Activated naive CD8-positive, alpha-beta T cell treated with anti-CD3 and anti-CD28 coated beads, Interleukin-2, amount 50 U/mL, for 24 hours (primary cell): ENCODE measurements at places on chromosomes 6 and 20.

GRCh38 chr20:22686097-22686496 is 101.7 kb upstream of the FOXA2 start:
- no peak for DNase-seq

- DNase-seq, result no peak
Observed at GRCh38 chr6:33279257-33279695, 2.4 kb downstream of the B3GALT4 start.

DNA sequence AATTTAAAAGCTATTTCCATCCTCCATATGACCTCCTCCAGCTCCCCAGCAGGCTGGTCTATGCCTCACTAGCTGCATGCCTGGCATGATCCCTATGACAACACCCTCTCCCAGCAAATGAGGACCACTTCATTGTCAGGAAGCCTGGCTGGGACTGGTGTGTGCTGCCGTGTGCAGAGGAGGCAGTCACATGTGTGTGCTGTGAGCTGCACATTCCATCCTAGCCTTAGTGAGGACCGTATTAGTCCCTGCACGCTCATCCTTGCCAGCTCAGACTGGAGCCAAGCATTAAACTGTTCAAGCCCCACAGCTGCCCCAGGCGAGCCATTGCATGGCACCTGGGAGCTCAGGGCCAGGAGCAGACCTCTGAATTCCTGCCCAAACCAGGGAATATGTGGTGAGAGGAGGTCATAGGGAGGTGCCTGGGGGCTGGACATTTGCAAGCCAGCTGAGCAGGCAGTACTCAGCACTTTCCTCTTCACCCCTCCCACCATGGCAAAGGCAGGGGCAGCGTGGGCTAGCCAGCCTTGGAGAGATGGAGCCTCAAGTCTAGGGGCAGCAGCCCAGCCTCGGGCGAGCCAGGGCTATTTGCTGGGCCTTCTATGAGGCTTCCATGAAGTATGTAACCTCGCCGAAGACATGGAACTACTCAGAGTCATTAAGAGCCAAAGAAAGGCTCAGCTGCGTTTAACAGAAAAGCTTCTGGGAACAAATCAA is 8.7 kb upstream of the CCN5 start:
- DNase-seq, result no peak

DNA sequence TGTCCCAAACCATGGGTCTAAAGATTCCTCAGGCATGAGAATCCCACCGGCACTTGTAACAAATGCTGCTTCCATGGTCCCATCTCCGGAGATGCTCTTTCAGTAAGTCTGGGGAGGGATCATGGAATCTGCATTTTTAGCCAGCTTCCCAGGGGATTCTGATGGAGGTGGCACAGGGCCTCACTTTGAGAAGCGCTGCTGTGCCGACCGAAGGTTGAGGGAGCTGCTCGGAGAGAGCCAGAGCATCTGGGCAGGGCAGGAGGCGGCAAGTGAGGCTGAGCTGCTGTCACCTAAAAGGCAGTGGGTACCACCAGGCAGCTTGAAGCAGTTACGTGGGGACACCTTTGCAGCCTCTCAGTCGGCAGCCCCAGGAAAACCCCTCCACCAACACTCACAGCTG is 100.2 kb upstream of the CDYL start:
- no peak for DNase-seq

DNA sequence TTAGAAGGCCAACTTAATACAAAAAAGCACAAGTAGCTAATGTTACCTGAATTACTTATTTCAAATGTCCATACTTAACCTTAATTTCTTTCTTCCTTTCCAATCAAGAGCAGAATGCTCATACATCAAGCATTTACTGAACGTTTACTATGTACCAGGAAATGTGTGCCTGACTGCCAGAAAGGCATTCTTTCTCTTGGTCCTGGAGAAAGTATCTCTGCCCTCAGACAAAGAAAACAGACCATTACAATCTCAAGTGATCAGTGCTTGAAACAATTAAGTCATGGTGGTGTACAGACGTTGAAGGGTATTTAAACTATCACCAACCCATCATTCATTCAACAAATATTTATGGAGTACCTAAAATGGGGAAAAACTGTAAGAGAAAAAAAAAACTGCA is 26.4 kb downstream of the CSNK2A1 start:
- DNase-seq, result no peak

GRCh38 chr6:63713332-63713731 is 77.7 kb downstream of the PHF3 start:
- no peak for DNase-seq

- DNase-seq, result no peak
Observed at GRCh38 chr20:3390759-3391425, 16.6 kb downstream of the DNAAF9 start.

GRCh38 chr20:51119914-51120313 is 97.0 kb upstream of the KCNG1 start:
- DNase-seq, result no peak

- DNase-seq, result no peak
Observed at GRCh38 chr6:170437719-170438401, 115.2 kb downstream of the PSMB1 start.

DNA sequence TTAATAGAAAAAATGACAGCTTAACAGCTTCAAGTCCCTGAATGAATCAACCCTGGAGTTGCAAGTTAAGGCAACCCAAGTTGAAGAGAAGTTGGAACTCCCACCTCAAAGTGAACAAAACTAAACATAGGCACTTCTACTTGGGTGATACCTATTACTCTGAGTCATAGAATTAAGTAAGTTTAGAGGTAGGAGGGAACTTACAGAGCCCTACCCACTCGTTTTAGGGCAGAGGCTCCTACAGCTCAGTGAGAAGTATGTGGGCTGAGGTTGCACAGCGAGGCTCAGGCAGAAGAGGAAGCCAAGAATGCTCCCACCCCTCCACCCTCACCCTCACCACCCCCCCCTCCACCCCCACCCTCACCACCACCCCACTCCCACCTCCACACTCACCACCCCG is 42.2 kb downstream of the NFATC2 start:
- DNase-seq, result no peak

- DNase-seq, result no peak
Observed at GRCh38 chr6:143731789-143732188, 54.0 kb downstream of the PHACTR2 start.

DNA sequence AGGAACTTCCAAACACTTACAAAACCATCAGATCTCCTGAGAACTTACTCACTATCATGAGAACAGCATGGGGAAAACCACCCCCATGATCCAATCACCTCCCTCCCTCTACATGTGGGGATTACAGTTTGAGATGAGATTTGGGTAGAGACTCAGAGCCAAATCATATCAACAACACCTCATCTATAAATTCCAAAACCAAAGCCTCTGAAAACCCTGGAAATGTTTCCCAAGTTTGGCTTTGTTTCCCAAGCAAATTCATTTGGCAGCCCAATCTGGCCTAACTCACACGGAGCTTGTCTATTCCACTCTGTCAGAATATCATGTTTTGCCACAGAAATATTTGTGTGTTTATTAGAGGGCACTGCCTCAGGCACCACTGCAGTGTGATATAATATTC is 142.6 kb downstream of the COL9A1 start:
- no peak for DNase-seq

DNA sequence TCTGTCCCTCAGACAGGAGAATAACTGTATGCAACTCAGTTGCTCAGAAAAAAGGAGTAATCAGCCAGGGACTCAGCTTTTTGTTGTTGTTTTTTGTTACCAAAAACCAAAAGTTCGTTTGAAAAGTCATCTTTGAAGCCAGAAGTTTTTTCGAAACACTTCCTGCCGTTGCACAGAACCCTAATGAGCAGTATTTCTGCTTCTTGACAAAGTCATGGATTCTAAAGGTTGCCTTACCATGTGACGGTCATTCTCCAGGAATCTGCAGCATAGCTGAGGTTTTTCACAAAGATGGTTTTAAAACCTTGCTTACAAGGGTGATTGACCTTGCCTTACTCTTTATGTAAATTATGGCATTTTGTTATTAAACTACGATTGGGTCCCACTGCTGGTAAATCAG is 1.9 kb downstream of the RAB32 start:
- DNase-seq, result no peak

DNA sequence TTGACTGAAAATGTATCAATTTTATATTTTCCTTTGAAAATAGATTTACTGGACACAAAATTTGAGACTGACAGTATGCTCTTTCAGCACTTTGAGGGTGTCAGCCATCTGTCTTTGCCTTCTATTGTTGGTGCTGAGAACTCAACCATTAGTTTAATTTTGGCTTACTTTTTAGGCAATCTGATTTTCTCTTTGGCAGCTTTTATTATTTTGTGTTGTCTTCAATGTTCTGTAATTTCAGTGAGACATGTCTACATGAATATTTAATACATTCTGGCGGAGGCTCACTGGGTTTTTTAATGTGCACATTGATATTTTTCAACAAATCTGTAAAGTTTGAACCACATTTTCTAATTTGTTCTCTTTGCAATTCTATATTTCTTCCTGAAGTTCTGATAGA is 648.6 kb downstream of the C6orf118 start:
- DNase-seq, result no peak

DNA sequence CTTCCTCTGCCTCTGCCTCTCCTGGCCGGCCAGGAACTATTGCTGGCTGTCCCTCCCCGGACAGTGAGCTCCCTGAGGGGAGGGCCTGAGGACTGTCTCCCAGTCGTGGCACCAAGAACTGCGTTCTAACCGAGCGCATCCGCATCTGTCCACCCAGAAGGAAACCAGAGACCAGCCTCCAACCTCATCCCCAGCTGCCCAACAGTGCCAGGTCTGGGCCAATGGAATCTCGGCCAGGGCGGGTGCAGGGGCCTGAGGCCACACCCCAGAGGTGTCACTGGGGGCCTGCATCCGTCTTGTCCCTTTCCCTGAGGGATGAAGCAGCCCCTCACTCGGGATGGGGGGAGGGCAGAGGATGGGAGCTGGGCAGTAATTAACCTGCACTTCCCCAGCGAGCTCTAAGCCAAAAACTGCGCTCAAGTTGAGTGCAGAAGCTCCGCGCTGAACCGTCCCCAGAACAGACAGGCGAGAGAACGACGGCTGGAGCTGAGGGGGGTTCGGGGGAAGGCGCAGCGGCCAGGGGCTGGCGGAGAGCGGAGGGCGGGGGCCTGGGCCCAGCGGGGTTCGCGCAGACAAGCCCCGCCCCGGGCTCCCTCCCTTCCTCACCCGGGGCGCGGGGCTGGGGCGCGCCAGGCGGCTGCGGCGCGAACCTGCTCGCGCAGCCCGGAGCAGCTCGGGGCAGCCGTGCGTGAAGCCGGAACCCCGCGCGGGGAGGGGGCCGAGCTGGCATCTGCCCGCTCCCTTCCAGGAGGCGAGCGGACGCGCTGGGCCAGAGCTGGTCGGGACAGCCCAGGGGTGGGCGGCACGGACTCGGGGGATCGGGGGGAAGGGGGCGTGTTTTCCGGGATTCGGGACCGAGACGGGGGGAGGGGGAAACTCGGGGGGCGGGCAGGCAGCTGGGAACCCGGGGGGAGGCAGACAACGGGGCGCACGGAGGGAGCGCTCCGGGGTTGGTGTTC is 1.4 kb downstream of the TFEB start:
- peak; percentile 69 for DNase-seq

- DNase-seq, result no peak
Observed at GRCh38 chr6:137403855-137404254, 90.3 kb downstream of the OLIG3 start.

GRCh38 chr6:132527791-132528190 is 10.3 kb upstream of the TAAR9 start:
- no peak for DNase-seq

- no peak for DNase-seq
Observed at GRCh38 chr20:36090223-36090622, 64.3 kb upstream of the EPB41L1 start.

GRCh38 chr20:40080041-40080652 is 608.9 kb downstream of the MAFB start:
- DNase-seq, result no peak

- DNase-seq, result no peak
Observed at GRCh38 chr6:169185011-169185521, 68.6 kb downstream of the THBS2 start.

- no peak for DNase-seq
Observed at GRCh38 chr6:144372611-144373594, 87.8 kb downstream of the UTRN start.
